ENCODE measurements at places on chromosomes 1 and 21. TPM values are rescaled to one million over a fixed set of nuclear protein-coding genes. Genes with fewer than 3 reads are reported as not detected.
A peak's percentile ranks its signal among the peaks of the same experiment; 100 is the strongest.

DNA sequence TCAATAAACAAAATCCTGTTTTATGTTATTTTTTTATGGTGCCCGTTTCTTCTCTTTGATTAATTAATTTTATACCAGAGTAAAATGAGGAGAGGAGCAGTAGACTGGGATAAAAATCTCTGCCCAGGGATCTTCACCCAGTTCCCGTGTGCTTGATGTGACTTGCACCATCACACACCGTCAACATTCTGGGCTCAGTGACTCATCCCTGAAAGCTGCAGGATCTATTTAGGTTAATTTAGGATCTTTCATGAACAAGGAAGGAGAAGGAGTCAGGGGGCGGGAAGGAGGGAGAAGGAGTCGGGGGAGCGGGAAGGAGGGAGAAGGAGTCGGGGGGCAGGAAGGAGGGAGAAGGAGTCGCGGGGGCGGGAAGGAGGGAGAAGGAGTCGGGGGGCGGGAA, 182.4 kb downstream of the SMYD3 start:
- DNase-seq, result peak; percentile 72

DNA sequence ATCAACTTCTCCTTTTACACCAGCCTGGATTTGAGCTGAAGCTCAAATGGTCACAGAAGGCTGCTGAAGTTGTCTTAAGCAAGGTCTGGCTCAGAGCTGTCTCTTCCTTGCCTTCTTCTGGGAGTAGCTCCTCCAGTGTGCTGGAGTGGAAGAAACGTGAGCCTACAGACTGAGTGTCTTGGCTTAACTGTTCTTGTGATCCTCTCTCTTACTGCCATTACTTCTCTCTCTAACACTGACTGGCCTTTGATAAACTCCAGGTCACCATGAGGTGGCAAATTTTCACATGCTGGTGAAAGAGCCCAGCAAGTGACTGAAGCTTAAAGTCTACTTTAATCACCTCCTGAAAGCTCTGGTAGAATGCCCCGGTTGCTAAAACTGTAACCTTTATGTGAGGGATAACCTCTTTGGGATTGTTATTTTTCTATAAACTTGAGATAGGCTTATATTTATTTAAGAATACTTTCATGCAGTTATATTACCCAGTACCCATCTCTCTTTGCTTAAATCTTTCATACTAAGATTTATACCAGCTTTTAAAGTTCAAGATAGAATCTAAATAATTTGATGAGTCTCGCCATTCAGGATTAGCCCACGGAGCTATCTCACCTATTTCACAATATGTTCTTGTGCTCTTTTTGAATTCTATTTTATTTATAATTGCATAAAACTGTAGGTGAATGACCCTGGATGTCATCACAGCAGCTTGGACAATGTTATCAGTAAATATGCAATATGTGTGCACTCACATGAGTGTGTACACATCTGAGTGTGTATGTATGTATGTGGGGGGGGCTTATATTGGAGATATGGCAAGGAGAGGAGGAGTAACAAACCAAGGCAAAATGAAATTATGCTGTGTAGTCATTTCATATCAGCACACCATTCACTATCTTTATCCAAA, 924.0 kb downstream of the LTN1 start:
- DNase-seq, result no peak

DNA sequence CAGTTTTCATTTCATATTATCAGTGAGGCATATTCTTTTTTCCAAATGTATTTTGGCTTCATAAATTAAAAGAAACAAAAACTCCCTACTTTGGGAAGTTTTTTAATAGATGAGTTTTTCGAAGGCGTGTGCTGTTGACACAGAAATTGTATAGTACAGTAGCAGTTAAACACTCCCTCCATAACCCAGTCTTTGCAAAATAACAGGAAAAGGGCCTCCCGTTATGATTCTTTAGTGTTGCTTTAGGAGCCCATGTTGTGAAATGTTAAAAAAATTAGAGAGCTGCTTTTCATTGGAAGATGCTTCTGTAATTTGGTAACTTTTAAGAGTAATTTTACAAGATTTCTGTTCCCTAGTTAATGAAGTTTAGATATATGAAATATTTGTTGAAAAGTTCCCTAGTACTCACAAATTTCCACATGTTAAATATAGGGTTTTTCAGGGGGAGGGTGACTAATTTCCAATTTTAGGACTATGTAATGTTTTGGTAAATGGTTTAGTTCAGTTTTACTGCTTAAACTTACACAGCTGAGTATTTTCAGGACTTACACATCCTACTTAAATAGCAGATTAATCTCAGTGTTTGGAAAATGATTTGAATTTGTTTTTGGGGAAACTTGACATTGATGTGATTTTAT, 2.0 kb downstream of the CAMSAP2 start:
- no peak for DNase-seq

DNA sequence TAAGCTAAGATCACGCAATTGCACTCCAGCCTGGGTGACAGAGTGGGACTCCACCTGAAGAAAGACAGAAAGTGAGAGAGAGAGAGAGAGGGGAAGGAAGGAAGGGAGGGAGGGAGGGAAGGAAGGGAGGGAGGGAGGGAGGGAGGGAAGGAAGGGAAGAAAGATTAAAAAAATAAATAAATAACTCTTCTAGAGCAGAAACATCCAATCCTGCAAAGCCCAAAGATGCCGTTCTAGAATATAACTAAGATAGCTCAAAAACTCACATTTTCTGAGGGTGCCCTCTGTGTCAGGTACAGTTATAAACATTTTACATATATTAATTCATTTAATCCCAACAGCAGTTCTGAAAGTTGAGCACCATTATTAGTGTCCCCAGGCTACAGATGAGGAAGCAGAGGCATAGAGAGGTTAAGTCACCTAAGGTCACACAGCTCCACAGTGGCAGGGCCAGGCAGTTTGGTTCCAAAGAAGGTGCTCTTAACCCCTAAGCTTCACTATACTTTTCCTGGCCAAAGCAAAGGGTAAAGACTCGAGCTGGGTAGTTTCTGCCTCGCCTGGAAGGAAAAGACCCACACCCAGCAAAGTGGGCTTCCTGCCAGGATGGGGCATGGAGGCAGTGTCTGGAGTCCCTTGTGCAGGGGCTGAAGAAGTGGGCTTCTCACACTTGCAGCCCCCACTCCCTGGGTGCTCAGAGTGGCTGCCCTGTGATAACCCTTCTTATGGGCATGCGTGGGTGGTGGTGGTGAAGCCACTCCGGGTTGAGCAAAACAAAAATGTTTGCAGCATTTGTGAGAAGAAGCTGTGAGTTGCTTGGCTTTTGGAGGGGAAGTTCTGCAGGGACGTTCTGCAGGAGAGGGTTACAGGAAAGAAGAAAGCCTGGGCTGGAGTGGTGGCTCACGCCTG, 7.9 kb upstream of the PIK3CD start:
- no peak for DNase-seq

GBP2 gene
- polyA plus RNA-seq, result 6.7 TPM

DNA sequence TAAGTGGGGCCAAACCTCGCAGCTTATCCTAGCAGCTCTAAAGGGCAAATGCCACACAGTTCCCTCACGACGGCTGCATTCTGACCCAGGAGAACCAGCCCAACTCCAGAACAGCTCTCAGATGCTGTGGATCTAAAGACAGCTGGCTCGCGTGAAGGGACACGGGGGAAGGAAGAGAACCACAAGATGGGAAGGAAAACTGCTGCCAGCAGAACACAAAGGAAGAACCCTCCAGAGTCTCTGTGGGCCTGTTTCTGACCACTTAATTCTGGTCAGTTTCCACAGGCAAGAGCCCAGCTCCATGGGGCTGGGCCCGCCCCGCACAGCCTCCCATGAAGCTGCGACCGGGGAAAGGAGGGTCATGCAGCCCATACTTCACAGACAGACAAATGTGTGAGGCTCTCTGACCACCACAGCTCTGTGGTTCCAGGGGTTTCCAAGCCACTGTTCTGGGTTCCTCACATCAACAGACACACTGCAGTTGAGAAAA, 61.1 kb downstream of the SLC45A1 start:
- DNase-seq, result no peak

GRCh38 chr1:186798960-186799688, 29.6 kb upstream of the PLA2G4A start:
- no peak for DNase-seq

GRCh38 chr1:174769961-174770549, 229.7 kb upstream of the CACYBP start:
- DNase-seq, result peak; percentile 60

CD53 gene
- polyA plus RNA-seq, result not detected

DNA sequence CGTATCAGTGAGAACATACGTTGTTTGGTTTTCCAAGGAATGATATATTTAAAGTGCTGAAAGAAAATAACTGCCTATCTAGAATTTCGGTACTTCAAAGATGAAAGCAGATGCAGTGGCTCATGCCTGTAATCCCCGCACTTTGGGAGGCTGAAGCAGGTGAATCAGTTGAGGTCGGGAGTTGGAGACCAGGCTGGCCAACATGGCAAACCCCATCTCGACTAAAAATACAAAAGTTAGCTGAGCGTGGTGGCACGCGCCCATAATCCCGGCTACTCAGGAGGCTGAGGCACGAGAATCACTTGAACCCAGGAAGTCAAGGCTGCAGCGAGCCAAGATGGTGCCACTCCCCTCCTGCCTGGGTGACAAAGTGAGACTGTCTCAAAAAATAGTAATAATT, 16.4 kb downstream of the CD244 start:
- DNase-seq, result no peak

GRCh38 chr1:3186526-3186921, 117.5 kb downstream of the PRDM16 start:
- DNase-seq, result peak; percentile 6

DNA sequence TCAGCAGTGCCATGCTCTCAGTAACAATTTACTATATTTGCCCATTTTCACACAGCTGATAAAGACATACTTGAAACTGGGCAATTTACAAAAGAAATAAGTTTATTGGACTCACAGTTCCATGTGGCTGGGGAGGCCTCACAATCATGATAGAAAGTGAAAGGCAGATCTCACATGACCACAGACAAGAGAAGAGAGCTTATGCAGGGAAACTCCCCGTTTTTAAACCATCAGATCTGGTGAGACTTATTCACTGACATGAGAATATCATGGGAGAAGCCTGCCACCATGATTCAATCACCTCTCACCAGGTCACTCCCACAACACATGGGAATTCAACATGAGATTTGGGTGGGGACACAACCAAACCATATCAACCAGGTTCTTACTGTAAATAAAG, 112.1 kb upstream of the C1orf87 start:
- DNase-seq, result no peak

- DNase-seq, result peak; percentile 60
Measured at GRCh38 chr1:68049941-68050878, at the start of gene DIRAS3. Gene DIRAS3 (minus strand): TSS chr1:68050627. CDS start chr1:68047297, 3,330 bp downstream.

MIS18A gene
- polyA plus RNA-seq, result 8.2 TPM

- DNase-seq, result peak; percentile 62
Measured at GRCh38 chr1:51331206-51332100, 1.1 kb upstream of the TTC39A start.

GRCh38 chr21:9735421-9735961, 785.9 kb upstream of the TPTE start:
- no peak for DNase-seq

KRTAP10-2 gene
- not detected for polyA plus RNA-seq

GRCh38 chr21:36627242-36627641, 71.7 kb upstream of the SIM2 start:
- DNase-seq, result peak; percentile 41

DNA sequence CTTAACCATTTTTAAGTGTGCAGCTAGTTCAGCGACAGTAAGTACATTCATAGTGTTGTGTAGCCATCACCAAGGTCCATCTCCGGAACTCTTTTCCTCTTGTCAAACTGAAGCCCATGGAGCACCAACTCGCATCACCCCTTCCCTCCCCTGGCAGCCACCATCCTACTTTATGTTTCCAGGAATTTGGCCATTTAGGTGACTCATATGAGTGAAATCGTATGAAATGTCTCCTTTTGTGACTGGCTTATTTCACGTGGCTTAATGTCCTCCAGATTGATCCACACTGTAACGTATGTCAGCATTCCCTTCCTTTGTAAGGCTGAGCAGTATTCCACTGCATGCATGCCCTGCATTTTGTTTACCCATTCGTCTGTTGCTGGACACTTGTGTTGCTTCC, 2.5 kb downstream of the COL6A2 start:
- peak; percentile 64 for DNase-seq

TFF1 gene
- not detected for polyA plus RNA-seq

GRCh38 chr1:10415211-10415930, 14.9 kb upstream of the CENPS start:
- peak; percentile 91 for DNase-seq

- no peak for DNase-seq
Measured at GRCh38 chr21:36700295-36700970, 1.5 kb downstream of the SIM2 start.

DNA sequence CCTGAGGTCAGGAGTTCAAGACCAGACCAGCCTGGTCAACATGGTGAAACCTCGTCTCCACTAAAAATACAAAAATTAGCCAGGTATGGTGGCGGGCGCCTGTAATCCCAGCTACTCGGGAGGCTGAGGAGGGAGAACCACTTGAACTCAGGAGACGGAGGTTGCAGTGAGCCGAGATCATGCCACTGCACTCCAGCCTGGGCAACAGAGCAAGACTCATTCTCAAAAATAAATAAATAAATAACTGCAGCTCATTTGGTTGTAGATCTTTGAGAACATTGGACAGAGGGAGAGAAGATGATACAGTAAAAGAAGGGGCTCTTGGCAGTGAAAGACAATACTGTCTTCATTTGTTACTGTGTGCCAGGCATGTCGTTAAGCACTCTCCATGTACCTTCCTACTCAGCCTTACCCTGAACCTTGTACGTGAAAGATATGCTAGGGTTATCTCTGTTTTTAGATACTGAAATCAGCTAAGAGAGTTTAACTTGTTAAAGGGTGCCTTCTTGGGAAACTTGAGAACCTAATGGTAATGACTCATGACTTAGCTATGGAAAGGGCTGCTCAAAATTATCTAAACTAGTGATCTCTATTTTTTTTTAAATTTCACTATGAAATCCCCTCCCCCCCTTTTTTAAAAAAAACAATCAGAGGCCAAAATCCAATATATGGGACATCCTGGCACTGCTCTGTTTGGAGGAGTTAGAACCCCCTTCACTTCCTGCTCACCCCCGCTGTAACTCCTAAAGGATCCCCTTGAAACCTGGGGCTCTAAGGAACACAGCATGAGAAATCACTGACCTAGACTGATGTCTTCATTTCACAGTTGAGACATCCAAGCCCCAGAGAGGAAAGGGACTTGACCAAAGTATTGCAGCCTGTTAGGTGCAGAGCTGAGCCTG, 6.8 kb upstream of the KPNA6 start:
- peak; percentile 75 for DNase-seq

GRCh38 chr1:89104147-89104546, 21.8 kb downstream of the GBP2 start:
- DNase-seq, result no peak

DNA sequence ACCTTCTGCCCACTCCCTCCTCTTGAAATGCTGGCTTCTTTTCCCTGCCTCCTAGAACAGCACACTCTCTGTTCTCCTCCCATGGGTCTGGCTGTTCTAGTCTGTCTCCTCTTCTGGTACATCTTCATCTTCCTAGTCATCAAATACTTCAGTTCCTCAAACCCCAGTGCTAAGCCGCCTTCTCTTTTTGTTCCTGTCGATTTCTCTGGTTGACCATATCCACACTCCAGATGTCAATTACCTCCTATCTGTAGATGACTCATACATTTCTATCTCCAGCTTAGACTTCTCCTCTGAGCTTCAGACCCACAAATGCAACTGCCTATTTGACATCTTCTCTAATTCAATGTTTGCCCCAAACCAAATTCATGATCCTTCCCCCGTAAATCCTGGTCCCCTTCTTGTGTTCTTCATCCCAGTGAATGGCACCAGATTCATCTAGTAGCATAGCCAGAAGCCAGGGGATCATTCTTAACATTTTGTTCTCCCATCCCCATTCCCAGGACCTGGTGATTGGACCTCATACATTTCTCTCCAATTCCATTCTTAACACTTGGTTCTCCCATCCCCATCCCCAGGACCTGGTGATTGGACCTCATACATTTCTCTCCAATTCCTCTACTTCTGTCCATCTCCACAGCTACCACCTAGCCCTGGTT, 35.9 kb downstream of the USP24 start:
- peak; percentile 13 for DNase-seq

- DNase-seq, result peak; percentile 56
Measured at GRCh38 chr1:26019641-26020315, 1.8 kb upstream of the EXTL1 start.

Data from IMR-90 (cell line).